ENCODE measurements at places on chromosomes 3 and 15.

DNA sequence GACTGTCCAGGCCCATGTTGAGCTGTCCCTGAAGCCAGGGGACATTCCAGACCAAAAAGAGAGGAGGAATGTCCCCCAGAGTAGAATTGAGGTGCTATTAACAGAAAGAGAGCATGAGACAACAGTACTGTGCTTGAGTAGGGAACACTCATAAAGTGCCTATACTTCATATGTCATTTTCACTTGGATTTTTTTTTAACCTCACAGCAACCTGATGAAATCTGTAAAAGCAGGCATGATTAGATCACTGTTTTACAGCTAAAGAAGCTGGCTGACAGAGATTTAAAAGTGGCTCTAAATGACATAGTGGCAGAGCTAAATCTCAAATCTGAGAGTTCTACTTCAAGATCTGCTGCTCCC is 18.8 kb downstream of the PODXL2 start:
- no peak for DNase-seq

DNA sequence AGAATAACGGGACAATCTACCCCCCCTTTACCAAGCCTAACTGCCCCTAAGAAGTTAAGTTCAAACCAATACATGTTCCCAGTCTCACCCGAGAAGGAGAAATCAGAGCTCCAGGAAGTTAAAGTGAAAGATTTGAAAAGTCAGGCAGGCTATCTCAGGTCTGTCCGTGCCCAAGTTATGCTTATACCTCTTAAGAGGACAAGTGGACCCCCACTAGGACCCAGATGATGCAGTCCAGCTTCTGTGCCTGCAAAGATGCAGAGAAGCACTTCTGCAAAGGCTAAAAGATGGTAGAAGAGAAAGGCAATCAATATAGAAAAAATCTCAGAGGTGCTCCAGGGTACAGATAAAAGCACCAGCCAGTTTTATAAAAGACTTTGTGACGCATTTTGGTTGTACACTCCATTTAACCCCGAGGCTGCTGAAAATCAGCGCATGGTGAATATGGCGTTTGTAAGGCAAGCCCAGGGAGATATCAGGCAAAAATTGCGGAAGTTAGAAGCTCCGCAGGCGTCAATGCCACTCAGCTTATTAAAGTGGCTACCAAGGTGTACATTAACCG is 9.8 kb upstream of the SLC9C1 start:
- no peak for DNase-seq

DNA sequence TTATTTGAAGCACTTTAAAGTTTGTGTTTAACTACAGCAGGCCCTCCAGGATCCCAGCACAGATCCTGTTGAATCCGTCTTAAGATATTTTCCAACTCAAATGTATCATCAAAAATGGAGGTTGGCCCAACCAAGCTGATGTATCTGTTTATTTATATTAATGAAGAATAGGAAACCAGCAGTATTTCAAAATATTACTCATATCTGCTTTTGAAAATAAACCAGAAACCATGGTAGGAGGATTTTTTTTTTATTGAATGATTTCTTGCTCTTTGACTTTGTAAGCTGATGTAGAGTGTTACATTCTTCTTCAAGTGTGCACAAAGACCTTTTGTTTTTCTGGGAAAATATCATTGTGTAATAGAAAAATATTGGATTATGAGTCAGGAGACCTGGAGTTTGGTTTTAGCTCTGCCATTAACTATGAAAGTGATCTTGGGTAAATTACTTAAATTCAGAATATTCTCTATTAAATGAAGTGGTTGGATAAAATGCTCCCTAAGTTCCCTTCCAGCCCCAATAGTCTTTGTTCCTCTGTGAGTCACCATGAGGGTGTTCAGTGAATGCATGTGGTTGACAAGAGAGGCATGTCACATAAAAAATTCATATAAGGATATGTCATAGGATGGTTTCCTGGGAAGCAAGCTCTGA is 221.3 kb upstream of the GAP43 start:
- no peak for DNase-seq

- no peak for DNase-seq
Observed at GRCh38 chr15:98683831-98684230, 35.5 kb downstream of the IGF1R start.

DNA sequence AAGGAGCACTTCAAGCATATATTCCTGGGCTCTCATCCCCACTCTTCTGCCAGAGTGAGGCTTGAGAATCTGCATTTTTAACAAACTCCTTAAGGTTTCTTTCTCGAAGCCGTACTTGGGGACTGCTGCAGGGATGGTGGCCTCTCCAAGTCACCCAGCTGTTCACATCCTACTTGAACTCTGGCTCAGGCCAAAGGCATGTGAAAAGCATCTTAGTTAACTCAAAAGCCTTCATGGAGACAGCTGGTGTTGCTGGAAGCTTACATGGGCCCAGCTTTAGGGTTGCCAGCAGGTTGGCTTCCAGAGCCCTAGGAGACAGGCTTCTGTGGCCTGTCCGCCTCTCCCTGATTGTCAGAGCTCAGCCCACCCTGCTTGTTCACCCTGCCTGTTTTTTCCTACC is 139.2 kb downstream of the THSD4 start:
- no peak for DNase-seq

DNA sequence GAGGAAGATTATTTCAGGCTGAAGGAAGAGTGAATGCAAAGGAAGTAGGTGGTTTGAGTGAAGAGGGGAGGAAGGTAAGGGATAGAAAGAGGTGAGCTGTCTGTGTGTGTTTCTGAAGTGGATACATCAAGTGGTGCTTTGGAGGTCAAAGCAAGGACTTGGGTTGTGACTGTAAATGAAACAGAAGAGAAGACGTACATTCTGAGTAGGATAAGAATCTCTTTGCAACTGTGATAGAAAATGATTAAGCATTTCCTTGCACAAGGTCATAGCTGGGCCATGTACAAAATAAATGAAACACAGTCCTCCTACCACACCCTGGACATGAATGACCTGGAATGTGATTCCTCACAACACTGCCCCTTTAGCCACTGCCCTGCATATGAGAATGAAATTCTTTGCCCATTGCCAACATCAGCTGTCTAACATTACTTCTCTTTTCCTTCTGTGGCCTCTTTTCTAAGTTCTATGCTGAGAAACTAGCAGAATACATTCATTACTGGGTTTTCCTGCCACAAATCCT is 28.3 kb upstream of the MINDY4B start:
- no peak for DNase-seq

- no peak for DNase-seq
Observed at GRCh38 chr3:172129850-172130716, 90.7 kb downstream of the FNDC3B start.

DNA sequence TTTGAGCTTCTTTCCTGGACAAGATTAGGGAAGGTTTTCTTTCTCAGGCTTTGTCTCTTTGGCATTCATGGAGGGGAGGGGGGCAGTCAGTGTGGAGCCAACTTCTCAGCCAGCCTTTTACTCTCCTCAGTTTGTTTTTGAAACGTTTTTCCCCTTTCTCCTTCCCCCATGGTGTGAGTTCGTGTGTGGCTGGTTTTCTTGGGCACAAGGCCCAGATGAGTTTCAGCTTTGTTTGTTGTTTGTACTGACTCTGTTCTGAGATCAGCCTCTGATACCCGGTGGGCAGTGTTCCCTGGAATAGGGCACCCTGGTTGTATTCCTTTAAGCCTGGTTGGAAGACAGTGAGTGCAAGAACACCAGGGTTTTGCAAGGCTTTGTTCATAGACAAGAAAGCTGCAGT is 168.2 kb upstream of the RARB start:
- DNase-seq, result no peak

DNA sequence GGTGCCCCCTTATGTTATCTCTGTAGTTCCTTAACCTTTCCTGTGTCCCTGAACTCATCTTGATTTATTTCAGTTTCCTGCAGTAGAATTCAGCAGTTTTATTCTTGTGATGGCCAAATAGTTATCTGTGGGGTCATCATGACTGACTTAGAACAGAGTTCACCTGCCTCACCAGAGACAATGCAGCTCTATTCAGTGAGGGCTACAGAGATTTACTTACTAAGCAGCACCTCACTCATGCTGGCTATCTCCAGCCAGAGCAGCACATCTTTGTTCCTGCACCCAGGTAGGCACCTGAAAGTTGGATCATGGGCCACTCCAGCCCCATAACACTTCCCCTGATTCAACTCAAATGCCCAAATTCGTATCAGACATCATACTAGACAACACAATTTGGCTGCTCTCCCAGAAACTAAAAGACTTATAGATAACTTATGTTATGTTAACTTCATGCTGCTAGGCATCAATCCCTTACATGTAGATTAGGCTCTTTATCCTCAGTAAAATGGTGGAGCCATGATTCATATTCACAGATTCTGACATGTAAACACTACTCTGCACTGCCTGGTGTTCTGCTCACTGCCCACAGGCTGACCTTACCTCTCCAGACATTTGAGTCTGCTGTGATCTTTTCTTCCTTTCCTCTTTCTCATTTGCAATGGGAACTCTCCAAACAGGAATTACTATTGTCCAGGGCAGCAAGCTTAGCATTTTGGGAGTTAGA is 9.3 kb upstream of the GOLGB1 start:
- DNase-seq, result no peak

- no peak for DNase-seq
Observed at GRCh38 chr15:30824518-30825195, 79.1 kb upstream of the FAN1 start.

GRCh38 chr3:37824954-37825328 is 36.7 kb upstream of the CTDSPL start:
- no peak for DNase-seq

DNA sequence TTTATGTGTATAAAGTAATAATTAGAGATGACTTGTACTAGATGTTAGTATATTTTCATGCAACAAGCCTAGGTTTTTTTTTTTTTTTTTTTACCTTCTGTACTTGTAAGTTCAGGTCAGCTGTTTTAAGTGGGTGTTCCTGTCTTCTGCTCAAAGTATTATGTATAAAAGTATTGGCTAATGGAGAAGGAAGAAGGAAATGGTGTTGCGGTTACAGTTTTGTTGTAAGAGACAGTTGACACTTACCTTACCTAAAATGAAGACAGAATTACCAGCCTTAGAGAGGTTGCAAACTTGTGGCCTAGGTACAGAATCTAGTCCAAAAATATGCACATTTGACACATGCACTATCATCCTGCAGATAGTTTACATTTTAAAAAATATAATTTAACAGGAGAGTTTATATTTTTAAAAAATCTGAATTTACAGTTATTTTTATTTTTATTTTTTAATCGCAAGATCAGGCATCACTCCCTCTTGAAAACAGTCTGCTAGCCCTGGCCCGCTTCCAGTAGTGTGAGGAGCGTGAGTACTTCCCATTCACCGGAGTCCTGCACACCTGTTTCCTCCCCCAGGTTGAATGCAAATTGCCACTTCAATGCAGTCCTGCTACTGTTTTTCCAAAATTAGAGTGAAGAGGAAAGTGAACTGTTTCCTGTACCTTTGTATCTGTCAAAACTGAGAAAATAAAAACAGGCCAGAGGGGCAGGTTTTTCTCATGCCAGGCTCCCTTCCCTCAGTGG is 224.3 kb upstream of the SOX2 start:
- no peak for DNase-seq

DNA sequence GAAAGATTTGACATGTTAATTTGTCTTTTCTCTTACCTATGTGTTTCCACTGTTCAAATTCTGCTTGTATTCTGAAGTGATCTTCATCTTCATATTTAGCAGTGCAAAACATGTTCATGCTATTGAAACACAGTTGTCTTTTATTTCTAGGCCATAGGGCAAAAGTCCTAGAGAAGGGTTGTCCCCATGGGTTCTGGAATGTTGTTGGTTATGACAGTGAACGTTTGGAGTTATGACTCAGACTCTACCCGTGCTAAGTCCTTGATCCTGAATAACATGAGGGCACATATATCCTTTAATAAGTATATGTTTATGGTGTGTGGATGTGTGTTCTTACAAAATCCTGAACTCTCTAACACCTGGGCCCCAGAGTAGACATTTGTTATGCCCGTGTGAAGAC is 23.0 kb upstream of the ARPP21 start:
- DNase-seq, result no peak

DNA sequence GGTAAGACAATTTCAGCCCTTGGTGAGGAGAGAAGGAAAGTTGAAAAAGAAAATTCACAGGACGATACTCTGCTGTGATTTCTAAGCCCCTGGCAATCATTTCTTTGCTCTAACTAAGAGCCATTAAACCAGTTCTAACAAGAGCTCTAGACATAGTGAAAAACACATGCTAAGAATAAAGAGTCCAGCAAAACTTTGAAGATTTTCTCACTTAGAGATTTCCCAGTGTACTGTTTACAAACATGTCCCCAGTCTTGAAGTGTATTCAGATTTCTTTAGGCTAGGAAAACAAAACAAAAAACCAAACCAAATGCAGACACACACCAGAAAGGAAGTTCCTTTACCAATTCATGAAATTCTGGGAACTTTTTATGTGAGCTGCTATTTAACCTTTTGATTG is 325.8 kb downstream of the PTPRG start:
- DNase-seq, result no peak

DNA sequence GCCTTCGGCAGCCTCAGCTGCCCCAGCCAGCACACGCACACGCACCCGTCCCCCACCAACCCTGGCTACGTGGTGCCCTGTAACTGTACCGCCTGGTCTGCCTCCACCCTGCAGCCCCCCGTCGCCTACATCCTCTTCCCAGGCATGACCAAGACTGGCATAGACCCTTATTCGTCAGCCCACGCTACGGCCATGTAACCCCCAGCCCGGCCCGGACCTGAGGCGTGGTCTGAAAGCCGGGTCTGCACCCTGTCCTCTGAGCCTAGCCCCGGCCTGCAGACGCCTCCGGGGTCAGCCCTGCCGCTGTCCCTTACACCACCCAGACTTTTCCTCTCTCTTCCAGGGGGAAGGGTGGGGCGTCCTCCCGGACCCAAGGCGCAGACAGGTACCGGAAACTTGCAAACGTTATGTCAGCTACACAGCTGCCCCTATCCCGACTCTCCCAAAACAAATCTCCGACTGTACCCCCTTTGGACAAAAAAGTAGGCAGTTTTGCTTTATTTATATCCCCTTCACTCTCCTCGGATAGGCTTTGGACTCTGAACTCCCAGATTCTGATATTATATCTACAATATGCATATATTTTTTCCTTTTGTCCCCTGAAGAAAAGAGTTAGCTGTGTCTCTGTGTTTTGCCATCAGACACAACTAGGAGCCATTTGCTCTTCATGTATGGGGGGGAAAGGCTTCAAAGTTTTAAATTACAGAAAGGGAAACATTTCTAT is 1.4 kb downstream of the SOX14 start:
- DNase-seq, result peak; percentile 16
